Eye (tissue), 1 donor: ENCODE measurements at places on chromosomes 11 and 22.

DNA sequence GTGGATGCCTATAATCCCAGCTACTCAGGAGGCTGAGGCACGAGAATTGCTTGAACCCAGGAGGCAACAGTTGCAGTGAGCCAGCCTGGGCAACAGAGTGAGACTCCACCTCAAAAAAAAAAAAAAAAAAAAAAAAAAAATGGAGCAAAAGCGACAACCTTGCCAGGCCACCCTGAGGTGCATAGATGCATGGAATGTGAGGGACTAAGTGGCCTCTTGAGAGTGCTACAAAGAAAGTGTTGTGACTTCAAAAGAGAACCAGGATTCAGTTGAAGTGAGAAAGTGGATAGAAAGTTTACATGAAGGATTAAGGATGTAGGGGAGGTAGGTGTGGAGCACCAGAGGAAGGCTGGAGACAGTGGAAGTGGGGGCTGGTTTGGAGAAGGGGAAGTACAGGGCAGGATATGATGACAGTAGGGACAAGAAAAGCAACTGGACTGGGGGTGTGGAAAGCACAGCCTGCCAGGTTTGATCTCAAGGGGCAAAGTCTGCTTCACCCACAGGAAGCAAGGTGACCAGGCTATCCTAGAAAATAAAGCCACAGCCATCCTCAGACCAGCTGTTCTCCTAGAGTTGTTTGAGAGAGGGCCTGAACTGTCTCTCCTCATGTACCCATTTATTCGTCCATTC, 36.0 kb upstream of the OLFML1 start:
- no peak for DNase-seq

- no peak for DNase-seq
Observed at GRCh38 chr11:124122123-124122522, 6.9 kb downstream of the VWA5A start.

DNA sequence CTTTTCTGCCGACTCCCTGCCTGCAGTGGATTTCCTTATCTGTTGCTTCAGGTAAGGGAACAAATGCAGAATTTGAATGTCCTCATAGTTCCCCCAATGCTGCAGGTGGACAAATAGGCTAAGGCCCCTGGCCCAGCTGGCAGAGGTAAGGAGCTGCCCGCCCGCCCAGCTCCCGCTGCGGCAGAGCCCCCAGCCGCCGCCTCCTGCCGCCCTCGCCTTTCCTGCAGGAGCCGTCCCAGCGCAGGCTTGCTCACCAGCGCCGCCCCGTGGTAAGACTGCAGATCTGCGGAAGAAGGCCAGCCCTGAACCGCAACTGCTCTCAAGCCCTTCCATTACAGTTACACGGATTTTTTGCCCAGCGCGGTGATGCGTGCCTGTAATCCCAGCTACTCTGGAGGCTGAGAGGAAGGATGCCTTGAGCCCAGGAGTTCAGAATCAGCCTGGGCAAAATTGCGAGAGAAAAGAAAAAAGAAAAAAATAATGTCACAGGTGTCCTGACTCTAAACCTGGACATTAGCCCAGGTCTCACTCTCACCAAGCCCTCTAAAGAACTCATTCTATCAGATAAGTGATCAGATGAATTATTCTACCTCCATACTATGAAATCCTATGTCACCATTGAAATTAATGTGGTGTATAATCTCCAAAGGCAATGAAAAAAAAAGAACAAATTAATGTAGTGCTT, 51.2 kb upstream of the EMID1 start:
- peak; percentile 92 for DNase-seq

DNA sequence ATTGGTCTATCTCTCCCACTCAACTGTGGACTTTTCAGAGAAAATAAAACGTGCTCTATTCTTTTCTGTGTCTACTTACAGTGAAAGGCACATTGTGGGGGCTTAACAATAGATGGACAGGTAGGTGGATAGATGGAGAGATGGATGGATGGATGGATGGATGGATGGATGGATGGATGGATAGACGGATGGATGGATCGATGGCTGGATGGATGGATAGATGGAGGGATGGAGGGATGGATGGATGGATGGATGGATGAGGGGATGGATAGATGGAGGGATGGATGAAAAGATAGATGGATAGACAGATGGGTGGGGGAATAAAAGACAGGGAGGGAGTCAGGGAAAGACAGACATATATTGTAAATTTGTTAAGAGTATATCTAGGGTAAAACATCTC, 14.2 kb upstream of the SLC1A2 start:
- no peak for DNase-seq

- DNase-seq, result no peak
Observed at GRCh38 chr11:115207166-115207591, 297.0 kb downstream of the CADM1 start.

- DNase-seq, result peak; percentile 17
Observed at GRCh38 chr11:614021-614622, 1.6 kb downstream of the IRF7 start.

GRCh38 chr22:17954860-17955587, 69.3 kb downstream of the MICAL3 start:
- no peak for DNase-seq

DNA sequence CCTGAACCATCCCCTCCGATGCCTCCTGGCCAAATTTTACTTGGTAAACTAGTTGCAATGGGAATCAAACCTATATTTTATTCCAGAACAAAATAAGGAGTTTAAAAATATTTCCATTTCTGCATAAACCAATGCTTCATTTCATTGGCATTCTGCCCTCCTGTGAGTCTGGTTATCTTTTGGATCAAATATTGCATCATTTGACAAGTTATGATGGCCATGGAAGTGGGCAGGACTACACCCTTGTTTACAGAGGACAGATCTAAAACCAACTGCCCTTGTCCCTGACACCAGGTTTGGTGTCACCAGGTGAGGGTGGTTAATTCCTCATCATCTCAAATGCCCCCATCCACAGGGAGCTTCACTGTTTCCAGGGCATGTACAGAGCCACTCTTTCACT, 28.2 kb upstream of the E2F8 start:
- no peak for DNase-seq

- DNase-seq, result no peak
Observed at GRCh38 chr11:84899134-84899533, 728.0 kb downstream of the DLG2 start.

GRCh38 chr11:9952511-9953196, 288.8 kb downstream of the SWAP70 start:
- DNase-seq, result no peak

- no peak for DNase-seq
Observed at GRCh38 chr11:117009905-117010605, 88.2 kb downstream of the SIK3 start.

DNA sequence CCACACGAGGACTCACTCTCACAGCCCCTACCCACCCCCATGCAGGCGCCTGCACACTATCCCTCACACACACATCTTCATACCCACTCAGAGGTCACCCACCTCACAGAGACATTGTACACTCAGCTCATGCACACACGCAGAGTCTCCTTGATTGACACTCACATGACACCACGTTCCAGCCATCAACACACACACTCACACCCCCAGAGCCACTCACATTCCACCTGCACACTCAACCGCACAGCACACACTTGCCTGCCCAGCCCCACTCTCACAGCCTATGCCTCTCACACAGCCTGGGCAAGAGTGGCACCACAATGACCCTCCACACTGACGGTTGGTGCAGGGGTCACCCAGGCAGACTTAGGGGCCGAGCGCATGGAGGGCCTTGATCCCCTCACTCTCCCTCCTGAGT, 2.2 kb downstream of the SPI1 start:
- DNase-seq, result peak; percentile 34

- DNase-seq, result peak; percentile 33
Observed at GRCh38 chr22:48581796-48582469, 1245.7 kb downstream of the BRD1 start.

DNA sequence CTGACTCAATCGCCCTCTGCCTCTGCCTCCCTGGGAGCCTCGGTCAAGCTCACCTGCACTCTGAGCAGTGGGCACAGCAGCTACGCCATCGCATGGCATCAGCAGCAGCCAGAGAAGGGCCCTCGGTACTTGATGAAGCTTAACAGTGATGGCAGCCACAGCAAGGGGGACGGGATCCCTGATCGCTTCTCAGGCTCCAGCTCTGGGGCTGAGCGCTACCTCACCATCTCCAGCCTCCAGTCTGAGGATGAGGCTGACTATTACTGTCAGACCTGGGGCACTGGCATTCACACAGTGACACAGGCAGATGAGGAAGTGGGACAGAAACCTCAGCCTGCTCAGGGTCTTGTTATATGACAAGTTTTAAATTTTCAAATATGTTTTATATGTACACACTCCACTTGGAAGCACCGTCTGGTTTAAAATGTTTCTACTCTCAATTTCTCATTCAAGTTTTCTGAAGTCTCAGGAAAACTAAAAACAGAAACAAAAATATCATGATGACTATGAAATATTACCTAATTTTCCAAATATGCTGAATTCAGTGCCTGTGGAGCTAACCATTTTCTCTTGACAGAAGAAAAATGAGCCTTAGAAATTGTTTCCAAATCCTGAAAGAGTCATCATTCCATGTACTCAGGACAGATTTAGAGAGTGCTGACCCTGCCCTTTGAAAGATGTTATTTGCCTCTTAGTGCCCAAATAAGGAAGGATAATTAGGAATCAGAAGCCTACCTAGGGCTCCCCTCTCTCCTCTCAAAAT, 48.8 kb upstream of the TOP3B start:
- DNase-seq, result no peak

DNA sequence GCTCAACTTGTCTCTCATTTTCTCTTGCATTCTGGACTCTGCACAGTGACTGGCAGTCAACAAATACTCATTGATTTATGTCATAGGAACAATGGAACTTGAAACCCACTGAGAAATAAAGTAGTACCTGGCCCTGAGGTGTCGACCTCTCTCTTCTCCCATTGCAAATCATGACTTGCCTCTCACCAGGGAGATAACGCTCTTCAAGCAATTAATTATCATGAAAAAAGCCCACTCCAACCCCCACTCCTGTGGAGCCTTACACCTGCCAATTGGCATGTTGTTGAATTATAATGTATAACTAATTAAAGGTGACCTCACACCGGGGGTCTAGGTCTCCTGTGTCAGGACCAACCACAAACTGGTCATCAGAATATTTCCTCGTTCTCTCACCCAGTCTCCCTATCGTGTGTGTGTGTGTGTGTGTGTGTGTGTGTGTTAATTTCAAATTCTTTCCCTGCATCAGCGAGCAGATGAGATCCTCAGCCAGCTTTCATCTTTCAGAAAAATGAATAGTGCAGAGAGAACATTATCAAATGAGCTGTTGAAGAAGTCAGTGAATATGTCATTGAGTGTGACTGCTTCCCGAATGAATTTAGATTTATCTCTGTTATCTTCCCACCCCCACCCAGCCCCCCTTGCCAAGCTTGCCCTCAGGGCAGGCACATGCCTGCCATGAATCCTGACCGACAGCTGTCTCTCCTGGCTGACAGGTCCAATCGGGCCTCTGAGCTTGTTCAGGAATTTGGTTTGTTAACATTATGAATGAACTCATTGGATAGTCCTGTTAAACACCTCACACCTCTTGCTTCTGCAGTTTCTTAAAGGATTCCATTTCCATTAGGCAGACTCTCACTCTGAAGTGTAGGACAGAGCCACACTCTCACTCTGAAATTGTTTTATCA, 357.4 kb downstream of the INSC start:
- DNase-seq, result peak; percentile 24

DNA sequence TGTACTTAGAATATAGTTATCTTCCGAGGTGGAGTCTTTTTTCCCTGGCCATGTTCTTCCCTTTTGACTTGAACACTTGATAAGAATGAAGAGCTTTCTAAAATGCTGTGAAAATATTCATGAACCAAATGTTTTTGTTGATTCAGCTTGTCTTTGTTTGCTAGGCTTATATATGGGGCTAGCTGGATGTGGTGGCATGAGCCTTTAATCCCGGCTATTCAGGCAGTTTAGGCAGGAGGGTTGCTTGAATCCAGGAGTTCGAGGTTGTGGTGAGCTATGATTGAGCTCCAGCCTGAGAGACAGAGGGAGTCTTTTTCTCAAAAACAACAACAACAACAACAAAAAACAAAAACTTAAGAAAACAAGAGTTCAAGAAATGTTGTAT, 23.1 kb downstream of the CBL start:
- no peak for DNase-seq

DNA sequence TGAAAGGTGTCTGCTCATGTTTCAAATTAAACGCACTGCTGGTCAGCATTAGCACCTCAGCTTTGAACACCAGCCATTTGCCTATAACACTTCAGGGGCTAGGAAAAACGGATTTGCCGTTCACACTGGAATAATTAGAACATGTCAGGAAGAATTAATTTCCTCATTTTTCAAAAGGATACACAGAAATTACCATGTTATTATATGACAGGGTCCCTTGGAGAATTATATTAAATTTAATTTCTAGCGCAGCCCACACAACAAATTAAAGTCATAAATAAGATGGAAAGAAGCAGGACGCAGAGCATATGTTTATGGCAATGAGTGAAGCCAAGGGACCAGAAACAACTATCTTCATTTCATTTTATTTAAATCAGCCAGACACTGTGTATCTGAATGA, 83.8 kb upstream of the SOX6 start:
- peak; percentile 18 for DNase-seq

DNA sequence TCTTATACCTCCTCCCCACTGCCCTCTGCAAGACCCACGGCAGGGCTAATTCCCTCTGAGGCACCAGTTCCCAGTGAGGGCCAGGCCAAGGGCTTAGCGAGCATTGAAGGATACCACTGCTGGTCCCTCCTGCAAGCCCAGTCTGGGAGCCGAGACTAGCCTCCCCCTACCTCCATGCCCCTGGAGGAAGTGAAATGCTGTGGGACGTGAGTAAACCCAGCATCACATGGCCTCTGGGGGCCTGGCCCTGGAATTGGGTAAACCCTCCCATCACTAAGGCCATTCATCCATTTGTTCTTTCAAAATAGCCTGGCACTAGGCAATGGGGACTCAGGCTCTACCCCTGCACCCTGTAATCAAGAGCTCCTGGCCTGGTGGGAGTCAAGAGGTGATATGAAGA, 24.7 kb downstream of the ARAP1 start:
- no peak for DNase-seq

DNA sequence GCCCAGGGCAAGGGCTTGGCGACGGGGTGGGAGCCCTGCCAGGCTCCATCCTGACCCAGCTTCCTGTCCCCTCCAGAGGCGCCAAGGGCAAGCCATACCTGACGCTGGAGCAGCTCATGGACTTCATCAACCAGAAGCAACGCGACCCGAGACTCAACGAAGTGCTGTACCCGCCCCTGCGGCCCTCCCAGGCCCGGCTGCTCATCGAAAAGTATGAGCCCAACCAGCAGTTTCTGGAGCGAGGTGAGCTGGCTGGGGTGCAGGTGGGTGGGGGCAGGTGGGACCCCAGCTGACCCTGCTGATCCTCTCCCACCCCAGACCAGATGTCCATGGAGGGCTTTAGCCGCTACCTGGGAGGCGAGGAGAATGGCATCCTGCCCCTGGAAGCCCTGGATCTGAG, 5.0 kb downstream of the PLCB3 start:
- DNase-seq, result no peak

DNA sequence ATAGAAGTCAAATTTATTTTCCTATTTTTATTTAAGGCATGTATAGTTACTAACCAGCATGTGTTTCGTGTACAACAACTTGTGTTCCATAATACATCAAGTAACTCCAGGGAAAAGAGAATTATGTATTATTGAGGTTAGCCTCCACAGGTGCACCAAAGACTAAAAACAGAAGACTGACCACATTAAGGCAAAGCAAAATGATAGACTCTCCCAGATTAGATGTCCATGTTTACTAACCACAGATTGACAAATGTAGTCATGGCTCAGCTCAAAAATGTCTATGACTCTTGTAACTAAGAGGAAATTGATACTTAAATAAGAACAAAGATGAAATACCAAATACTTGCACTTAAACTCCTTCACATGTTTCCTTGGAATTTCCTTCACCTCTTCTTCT, 238.5 kb downstream of the METTL15 start:
- no peak for DNase-seq
